ENCODE measurements at places on chromosomes 2 and 18.

- no peak for DNase-seq
These were observed 84.0 kb downstream of the MSH2 start for GRCh38 chr2:47486841-47487497.

GRCh38 chr2:156702541-156702940 lies 266.4 kb downstream of the GPD2 start:
- DNase-seq, result no peak

- no peak for DNase-seq
These were observed 576.4 kb upstream of the PIK3C3 start for GRCh38 chr18:41378598-41378997.

DNA sequence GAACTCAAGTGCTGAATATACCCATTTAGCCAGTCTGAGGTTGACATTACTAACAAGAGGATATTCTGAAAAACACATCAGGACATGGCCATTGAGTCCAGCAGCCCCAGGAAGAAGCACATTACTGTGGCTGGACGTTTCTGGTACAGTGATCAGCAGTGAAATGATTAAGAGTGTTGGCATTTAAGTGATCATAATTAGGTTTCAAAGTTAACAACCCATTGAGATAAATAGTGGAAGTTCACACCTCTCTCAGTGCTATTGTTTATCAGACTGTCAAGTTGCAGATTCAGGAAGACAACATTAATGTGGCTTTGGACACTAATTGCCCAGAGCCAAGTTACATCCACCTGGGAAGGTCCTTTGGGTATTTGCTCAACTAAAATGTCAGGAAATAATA lies 139.5 kb upstream of the GAREM1 start:
- no peak for DNase-seq

DNA sequence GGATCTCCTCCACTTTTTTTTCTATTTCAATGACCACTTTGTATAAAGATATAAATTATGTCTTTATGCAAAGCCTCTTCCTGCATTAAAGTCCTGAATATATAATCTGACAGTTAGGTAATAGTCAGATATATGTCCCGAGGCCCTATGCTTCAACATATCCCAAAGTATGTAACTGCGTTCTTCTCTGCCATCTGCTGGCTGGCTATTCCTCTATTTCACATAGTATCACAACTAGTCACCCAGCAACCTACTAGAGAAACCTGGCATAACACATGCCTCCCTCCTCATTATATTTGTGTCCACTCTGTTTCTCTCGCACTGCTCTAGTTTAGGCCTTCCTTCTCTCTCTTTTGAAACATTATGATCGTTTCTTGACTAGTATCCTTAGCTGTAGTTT lies 640.8 kb downstream of the DPP10 start:
- DNase-seq, result no peak

All from activated T-cell treated with anti-CD3 and anti-CD28 coated beads, Interleukin-2, amount 50 U/mL, for 48 hours (primary cell).